NCI-H187 (cell line): ENCODE measurements at places on chromosomes 5 and 9.

- no peak for DNase-seq
Observed at GRCh38 chr5:140239939-140240700, 62.8 kb downstream of the PFDN1 start.

DNA sequence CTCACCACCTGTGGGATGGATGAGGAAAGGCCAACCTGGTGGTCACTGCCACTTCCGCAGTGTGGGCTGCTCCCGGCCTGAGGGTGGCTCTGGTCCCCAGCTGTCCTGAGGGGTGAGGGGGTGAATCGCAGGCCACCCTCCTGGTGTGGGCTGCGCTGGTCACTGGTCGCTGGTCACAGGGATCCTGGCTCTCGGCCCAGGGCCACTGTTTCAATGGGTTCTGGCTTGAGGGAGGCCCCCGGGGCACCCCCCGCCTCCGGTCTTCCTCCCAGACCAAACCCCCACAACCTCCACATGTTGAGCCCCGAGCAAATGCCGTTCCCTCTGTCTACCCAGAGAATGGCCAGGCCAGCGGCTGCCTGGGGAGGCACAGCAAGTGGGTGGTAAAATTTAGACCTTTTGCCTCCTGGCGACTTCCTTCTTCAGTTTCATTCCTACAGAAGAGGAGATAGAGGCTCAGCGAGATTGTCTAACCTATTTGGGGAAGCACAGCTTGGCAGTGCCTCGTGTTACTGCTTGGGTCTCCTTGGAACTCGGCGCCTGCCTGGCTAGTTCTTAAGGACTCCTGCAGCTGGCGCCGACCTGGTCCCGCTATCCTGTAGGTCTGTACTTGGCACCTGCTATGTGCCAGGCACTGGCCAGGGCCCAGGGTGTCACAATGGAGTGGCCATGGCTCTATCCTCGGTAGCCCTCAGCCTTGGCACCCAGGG is 48.2 kb downstream of the RXRA start:
- no peak for DNase-seq

DNA sequence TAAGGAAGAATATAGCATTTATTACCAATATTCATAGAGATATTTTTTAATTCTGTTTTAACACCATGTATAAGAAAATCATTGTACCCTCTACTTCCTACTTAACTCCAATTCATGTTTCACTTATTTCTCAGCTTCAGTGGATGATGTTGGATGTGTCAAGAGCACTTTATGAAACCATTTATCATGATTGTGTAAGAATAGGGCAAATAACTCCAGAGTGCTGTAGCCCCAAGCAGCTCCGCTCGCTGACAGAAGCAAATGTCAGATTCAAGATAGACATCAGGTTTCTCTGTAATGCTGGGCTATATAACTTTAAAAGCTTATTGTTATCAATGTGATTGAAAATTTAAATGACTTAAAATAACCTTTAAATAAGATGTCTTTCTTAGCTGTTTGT is 50.4 kb downstream of the MAST4 start:
- no peak for DNase-seq

- DNase-seq, result no peak
Observed at GRCh38 chr5:80078921-80079320, 43.8 kb downstream of the THBS4 start.

- DNase-seq, result no peak
Observed at GRCh38 chr5:16570121-16570815, 46.5 kb downstream of the RETREG1 start.

DNA sequence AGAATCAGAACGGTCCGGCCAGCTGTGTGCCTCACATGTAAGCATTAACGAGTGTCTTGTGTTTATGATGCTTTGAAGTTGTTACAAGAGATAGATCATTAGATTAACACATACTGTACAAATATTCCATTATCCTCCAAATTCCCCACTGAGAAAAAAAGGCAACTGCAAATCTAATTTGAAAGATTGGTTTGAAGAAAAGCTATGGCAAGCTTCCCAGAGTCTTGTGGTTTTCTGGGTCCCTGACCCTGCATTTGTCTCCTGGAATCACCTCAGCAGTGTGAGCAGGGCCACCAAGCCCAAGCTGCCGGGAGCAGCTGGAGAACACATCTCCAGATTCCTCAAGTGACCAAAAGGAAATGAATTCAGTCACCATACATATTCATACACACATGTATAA is 36.9 kb upstream of the ADAMTS16 start:
- no peak for DNase-seq
